Mesenteric fat pad (tissue), 1 donor: ENCODE measurements at places on chromosomes 7 and 10. TPM values are rescaled to one million over a fixed set of nuclear protein-coding genes. Genes with fewer than 3 reads are reported as not detected.

- no peak for DNase-seq
These were observed 25.8 kb downstream of the AKR1E2 start for GRCh38 chr10:4851846-4852245.

- DNase-seq: no peak
These were observed 61.1 kb upstream of the ZMIZ1 start for GRCh38 chr10:79007421-79008319.

GRCh38 chr10:129770286-129770685 lies 193.8 kb downstream of the EBF3 start:
- peak; percentile 80 for DNase-seq

DNA sequence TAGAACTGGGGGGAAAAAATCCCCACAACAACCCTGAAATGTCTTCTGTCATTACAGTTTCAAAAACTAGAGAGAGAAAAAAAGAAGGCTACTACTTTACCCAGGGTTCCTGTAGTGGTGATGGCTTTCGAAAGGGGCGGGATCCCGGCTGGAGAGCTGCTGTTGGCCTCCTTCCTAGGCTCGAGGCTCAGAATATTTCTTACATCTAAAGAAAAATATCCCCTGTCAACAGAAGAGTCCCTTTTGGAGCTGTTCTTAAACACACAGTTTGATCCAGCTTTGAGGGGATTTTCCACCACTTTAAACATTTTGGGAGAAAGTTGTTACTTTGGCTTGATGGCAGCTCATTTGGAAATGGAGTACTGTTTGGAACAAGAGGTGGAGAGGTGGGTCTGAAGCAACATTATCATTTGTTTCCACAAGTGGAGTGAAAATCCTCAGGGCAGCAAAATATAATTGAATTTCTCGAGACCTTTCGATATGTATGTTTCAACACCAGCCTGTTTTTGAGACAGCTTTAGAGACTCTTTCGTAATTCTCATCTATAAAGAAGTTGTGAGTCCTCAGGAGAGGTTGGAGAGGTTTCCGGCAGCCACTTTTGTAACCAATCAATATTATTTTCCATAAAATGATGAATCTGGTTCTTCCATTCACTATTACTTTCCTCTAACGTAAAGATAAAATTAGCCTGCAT lies 5.1 kb downstream of the HOXA13 start:
- DNase-seq: peak; percentile 24

GRCh38 chr7:51927738-51928137 lies 611.1 kb upstream of the COBL start:
- no peak for DNase-seq

Gene IKZF1
- 22.0 TPM for total RNA-seq

Gene CALHM2
- 40.3 TPM for total RNA-seq

DNA sequence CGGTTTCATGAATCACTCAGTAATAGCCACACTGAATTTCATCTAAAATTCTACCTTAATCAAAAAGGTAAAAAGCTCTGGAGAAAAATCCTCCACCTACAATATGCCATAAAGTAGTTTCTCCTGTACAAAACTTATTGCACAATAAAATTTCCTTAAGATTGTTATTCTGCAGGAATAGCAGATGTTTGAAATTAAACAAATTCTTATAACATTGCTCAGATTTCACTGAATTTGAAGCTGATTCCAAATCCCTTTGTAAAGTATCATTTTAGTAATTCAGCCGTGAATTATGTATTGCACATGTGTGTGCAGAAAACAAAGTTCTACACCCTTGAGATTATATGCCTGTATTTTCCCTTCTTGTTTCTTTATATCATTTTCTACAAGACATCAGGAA lies 123.8 kb downstream of the AMPH start:
- no peak for DNase-seq

Gene PRSS2
- 9.3 TPM for total RNA-seq

DNA sequence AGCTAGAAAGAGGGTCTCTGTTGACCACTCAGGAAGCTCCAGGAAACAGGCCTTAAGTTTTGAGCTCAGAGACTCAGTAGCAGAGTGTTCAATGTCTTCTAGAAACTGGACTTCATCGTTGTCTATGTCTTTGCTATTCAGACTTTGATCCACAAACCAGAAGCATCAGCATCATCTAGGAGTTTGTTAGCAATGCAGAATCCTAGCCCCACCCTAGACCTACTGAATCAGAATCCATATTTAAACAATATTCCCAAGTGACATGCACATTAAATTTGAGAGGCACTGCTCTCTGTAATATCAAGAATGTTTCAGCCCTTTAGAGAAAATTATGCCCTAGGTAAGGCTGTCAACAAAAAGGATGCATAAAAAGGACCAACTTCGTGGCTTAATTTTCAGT lies 12.9 kb upstream of the OGDHL start:
- no peak for DNase-seq

- DNase-seq: no peak
These were observed 131.0 kb upstream of the C1GALT1 start for GRCh38 chr7:7051206-7051877.

GRCh38 chr7:22942191-22942590 lies 71.7 kb downstream of the HYCC1 start:
- no peak for DNase-seq

DNA sequence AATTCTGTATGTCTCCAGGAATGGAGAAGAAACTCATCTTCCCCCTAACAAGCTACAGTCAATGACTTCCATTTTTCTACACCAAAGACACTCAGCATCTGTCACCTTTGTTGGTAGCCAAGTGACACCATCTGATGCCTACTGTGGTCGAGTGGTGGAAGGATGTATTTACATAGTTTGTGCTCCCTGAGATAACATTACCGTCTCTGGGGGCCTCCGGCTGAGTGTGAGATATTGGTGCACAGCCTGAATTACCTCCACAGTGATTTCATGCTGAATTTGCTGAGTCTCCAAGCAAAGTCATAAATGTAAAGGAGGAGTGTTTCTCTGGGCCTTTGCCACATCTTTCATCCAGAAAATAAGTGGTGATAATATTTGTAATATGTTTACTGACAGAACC lies 114.0 kb downstream of the GRID1 start:
- DNase-seq: peak; percentile 14

GRCh38 chr7:115122388-115122787 lies 200.5 kb downstream of the MDFIC start:
- no peak for DNase-seq

Gene PHKG1
- 2.8 TPM for total RNA-seq

Gene DHX32
- total RNA-seq: 29.6 TPM

GRCh38 chr7:146961617-146962016 lies 845.0 kb downstream of the CNTNAP2 start:
- no peak for DNase-seq

GRCh38 chr10:103295374-103296015 lies 18.6 kb downstream of the INA start:
- DNase-seq: no peak

GRCh38 chr7:115941703-115942268 lies 88.8 kb downstream of the TFEC start:
- no peak for DNase-seq

- DNase-seq: no peak
These were observed 40.4 kb downstream of the PDIA4 start for GRCh38 chr7:148987751-148988512.
